ENCODE measurements at places on chromosomes 1 and 21.

DNA sequence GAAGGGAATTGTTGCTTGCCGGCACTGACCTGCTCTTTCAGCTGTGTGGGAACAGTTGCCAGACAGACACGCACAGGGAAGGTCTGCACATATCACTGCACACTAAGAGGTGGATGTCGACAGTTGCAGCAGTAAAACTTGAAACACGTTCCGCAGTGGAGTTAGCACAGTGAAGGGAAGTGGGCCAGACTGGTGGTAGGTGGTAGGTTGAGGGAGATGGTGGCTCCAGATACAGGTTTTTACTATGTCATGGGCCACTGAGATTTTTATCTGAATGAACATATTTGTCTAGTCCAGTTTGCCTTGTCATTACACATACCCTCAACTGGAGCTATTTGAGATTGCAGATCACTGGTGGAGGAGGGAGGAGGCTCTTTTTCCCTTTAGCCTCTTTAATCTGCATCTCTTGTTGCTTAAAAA is 13.5 kb downstream of the MRPS6 start:
- DNase-seq, result no peak

GRCh38 chr1:11648039-11648438 is 6.2 kb downstream of the FBXO2 start:
- DNase-seq, result no peak

GRCh38 chr1:234934611-234935033 is 194.0 kb downstream of the TOMM20 start:
- DNase-seq, result no peak

GRCh38 chr1:60129911-60130310 is 56.3 kb upstream of the C1orf87 start:
- DNase-seq, result no peak

- DNase-seq, result no peak
These were observed 423.9 kb downstream of the DSCAM start for GRCh38 chr21:40422896-40423635.

DNA sequence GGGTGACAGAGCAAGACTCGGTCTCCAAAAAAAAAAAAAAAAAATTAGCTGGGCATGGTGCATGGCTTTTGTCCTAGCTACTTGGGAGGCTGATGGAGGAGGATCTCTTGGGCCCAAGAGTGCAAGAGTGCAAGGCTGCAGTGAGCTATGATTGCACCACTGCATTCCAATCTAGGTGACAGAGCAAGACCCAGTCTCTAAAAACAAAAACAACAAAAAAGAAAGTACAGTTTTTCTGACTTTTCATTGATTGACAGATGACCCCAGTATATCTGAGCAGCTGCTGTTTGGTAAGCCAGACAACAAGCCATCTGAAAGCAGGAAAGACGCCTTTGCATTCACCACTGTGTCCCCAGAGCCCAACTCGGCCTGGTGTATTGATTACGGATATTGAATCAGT is 10.9 kb upstream of the DPT start:
- DNase-seq, result no peak

- no peak for DNase-seq
These were observed 17.8 kb downstream of the ZNF670 start for GRCh38 chr1:247060771-247061170.

- DNase-seq, result no peak
These were observed 11.4 kb downstream of the SLC1A7 start for GRCh38 chr1:53130878-53131589.

GRCh38 chr1:110164725-110165350 is 14.5 kb downstream of the SLC6A17 start:
- no peak for DNase-seq

DNA sequence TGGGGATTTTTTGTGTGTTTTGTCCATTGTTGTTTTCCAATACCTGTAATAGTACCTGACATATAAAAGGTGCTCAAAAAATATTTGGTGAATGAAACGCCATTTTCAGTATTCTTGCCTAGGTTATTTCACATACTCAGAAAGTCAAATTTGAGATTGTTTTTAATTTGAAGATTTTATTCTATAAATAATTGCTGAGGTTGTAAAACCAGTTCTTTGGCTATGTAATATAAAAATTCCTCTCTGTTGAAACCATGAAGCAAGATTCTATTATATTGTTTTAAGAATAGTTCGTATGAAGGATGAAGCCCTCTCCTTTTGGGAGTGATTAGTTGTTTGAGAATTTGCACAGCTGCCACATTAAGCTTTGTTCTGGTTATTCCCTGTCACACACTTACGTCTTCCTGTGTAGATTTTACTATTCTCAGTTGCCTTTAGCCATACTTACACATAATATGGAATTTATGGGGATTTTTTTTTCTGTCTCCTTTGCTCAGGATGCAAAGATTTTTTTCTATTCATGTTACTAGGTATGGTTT is 60.2 kb upstream of the MPC2 start:
- no peak for DNase-seq

DNA sequence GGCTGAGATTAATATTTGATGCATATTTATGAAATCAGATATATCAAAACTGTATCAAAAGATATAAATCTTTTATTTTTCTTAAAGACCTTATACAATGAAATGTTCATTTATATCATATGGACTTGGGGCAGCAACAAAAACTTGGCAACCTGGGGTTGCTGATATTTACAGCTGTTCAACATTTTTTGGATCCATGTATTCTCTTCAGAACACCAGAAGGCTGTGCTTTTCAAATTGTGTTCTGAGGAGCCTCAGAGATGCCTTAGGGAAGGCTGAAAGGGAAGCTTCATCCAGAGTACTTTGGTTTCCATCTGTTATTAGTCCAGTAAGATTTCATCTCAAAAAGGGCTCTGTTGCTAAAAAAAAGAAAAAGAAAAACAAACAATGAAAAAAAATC is 94.8 kb downstream of the DISC1 start:
- no peak for DNase-seq
